SK-N-SH (cell line): ENCODE measurements at places on chromosomes 2 and 18.

DNA sequence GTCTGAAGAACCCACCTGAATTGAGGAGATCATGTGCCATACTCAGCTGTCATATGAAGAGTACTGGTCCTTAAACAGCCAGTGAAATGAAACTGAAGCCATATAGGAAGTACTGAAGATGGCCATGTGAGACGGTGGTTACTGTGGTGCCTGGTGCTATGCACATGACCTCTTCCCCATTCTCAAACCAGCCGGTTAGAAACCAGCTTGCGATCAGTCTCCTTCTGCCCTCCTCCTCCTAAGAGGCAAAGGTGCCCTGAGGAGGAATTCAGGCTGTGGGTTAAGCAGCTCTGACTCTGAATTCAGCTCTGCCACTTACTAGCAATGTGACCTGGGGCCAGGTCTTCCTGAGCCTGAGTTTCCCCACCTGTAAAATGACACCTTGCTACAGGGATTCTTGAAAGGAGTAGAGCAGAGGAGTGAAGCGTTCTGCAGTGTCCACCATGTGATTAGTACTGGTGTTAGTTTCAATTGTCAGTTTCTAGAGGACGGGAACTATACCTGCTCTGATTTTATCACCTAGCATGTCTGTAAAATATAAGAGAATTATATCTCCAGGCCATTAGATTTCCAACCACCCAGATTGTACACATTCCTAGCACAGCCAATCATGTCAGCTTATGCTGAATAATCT is 5.1 kb downstream of the FECH start:
- peaks cover 41% of the 10 kb centered on the region for H3K36me3 ChIP-seq
- 0 out of 2 replicates have a peak, but pooled peaks cover 4% of the 10 kb centered on the region for H3K4me1 ChIP-seq
- H3K27me3 ChIP-seq: no peaks in the 10 kb centered on the region
- no peak overlapping the region for H3K27ac ChIP-seq

DNA sequence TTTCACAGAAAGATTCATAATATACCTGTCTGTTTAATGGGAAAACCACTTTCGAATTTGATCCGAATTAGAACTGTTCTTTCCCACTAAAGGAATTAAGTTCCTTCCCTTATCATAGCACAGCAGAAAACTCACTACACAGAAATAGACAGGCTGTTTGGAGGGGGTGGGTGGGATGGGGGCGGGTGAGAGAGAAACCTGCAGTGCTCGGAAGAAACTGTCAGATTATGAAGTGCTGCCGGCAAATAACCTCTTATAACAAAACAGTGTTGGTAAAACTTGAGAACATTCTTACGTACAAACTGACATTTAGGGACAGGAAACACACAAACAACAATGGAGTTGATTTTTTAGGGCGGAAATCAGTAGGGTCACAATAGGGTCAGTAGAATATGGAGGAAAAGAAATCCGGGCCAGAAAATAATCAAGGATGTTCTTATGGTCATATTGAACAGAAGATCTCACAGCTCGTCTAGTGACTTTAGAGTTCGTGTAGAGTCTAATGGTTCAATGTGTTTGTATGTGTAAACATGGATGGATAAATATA is 756.0 kb upstream of the LRATD1 start:
- H3K4me1 ChIP-seq: peaks cover 2% of the 10 kb centered on the region; the same call in 1 of the 2 replicates
- no peak for DNase-seq
- H3K4me3 ChIP-seq: no peak overlapping the region
- no peaks in the 10 kb centered on the region for H3K27me3 ChIP-seq

DNA sequence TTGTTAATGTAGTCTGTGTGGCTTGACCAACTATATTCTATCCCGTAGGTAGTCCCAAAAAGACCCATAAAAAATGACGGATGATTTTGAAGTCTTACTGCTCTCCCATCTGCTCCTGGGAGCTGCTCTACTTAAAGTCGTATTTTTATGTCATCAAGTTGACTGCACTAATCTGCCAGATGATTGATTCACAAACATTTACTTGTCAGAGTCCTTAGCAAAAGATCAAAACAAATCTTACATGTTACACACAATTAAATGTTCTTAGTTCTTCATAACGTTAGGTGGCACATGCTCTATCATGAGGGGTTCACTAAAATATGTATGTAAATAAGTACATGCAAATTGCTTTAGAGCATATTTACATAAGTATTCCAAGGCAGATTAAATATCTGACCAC is 498.3 kb upstream of the LRRTM4 start:
- no peaks in the 10 kb centered on the region for H3K27me3 ChIP-seq
- DNase-seq: no peak
- no peak overlapping the region for H3K4me3 ChIP-seq
- no peaks in the 10 kb centered on the region for H3K4me1 ChIP-seq
- H3K27ac ChIP-seq: no peak overlapping the region

GRCh38 chr2:205682239-205682970 is at the start of gene NRP2:
Gene NRP2, plus strand, starts transcription at chr2:205682501. Its CDS starts 790 bp downstream, at chr2:205683291.
- H3K36me3 ChIP-seq: no peaks in the 10 kb centered on the region
- H3K4me3 ChIP-seq: peak within 1 kb of the TSS; percentile 71
- peaks cover 28% of the 10 kb centered on the region for H3K4me1 ChIP-seq
- no peaks in the 10 kb centered on the region for H3K27me3 ChIP-seq

DNA sequence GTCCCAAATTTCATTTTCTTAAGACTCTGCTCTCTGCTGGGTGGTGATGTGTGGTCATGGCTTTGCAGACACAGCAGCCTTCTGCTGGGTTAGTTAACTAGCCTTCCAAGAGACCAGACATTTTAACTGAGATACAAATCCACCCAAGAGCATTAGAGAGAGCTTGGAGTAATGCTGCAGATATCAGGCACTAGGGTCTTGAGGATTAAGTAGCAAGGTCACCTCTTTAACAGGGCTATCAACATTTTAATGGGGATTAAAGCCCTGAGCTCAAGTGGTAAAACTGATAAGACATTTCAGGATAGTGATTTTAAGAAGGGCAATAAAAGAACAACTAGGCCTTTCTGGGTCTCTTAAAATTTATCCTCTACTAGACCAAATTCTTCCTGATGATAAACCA is 461.2 kb downstream of the MEIS1 start:
- no peak for DNase-seq
- no peak overlapping the region for H3K4me3 ChIP-seq
- H3K27me3 ChIP-seq: no peaks in the 10 kb centered on the region
- H3K4me1 ChIP-seq: peaks cover 18% of the 10 kb centered on the region; the same call in 1 of the 2 replicates
- no peak overlapping the region; the same call in 1 of the 2 replicates for H3K27ac ChIP-seq

GRCh38 chr2:180699657-180700361 is 280.6 kb upstream of the UBE2E3 start:
- H3K27me3 ChIP-seq: no peaks in the 10 kb centered on the region
- no peaks in the 10 kb centered on the region for H3K36me3 ChIP-seq
- H3K27ac ChIP-seq: no peak overlapping the region
- no peaks in the 10 kb centered on the region for H3K4me1 ChIP-seq

- no peak overlapping the region for H3K4me3 ChIP-seq
- DNase-seq: no peak
- H3K27ac ChIP-seq: peak overlapping the region; percentile 70
- H3K27me3 ChIP-seq: no peaks in the 10 kb centered on the region
- H3K4me1 ChIP-seq: peaks cover 65% of the 10 kb centered on the region; the same call in 1 of the 2 replicates
Measured at GRCh38 chr2:201971531-201972228, 62.0 kb upstream of the FZD7 start.

DNA sequence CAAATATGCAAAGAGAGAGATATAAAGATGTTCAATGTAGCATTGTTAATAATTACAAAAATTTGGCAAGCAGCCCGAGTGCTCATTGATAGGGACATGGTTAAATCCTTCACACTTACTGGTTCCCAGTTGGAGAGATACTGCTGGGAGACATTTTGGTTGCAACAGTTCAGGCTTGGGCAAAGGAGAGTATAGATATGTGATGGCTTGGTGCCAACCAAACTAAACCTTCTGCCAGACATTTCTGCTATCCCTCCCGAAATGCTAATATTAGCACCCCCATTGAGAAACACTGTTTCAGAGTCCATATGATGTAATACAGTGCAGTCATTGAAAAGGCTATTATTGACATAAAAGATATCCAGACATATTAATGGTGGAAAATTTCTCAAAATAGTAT is 11.5 kb downstream of the GEN1 start:
- no peaks in the 10 kb centered on the region for H3K27me3 ChIP-seq
- H3K4me3 ChIP-seq: no peak overlapping the region
- no peak overlapping the region for H3K27ac ChIP-seq
- peaks cover 73% of the 10 kb centered on the region for H3K36me3 ChIP-seq

GRCh38 chr2:234203135-234203984 is 152.9 kb downstream of the SPP2 start:
- H3K4me3 ChIP-seq: peak overlapping the region; percentile 57
- no peak for DNase-seq
- H3K27ac ChIP-seq: peak overlapping the region; percentile 7; the same call in 1 of the 2 replicates
- no peaks in the 10 kb centered on the region for H3K36me3 ChIP-seq

GRCh38 chr2:108220191-108220590 is 19.6 kb upstream of the SULT1C3 start:
- H3K36me3 ChIP-seq: no peaks in the 10 kb centered on the region
- no peak for DNase-seq
- no peaks in the 10 kb centered on the region for H3K27me3 ChIP-seq
- H3K4me1 ChIP-seq: no peaks in the 10 kb centered on the region
- no peak overlapping the region for H3K27ac ChIP-seq

DNA sequence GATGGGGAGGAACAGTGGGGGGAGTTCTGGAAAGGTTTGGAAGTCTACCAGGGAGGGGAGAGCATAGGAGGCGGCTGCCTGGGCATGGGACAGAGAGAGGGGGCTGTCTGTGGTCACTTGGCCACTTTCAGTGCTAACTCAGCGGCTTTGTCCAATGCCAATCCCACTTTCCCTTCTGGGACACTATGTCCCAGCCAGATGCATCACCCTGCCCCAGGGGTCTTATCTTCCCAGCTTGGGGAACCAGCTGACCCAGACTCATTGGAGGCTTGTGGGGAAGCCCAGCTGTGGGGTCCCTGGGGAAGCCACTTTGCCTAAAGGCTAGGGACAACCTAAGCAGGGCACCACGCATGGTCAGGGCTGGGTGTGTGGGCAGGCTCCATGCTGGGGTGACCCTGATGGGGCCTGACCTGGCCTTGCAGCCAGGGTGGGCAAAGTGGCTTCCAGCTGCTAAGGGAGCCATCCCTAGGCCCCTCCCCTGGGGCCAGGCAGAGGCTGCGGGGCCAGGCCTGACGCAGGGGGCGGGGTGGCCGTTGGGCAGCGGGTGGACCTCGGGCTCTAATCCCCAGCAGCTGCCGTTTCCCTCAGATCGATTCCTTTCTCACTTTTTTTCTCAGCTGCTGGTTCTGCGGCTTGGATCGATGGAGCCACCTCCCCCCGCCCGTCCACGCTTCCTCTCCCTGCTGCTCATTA is 1.6 kb upstream of the ASIC4 start:
- no peak overlapping the region for H3K4me3 ChIP-seq
- H3K4me1 ChIP-seq: 0 out of 2 replicates have a peak, but pooled peaks cover 3% of the 10 kb centered on the region
- peak; percentile 61 for DNase-seq
- H3K27me3 ChIP-seq: peaks cover 33% of the 10 kb centered on the region

DNA sequence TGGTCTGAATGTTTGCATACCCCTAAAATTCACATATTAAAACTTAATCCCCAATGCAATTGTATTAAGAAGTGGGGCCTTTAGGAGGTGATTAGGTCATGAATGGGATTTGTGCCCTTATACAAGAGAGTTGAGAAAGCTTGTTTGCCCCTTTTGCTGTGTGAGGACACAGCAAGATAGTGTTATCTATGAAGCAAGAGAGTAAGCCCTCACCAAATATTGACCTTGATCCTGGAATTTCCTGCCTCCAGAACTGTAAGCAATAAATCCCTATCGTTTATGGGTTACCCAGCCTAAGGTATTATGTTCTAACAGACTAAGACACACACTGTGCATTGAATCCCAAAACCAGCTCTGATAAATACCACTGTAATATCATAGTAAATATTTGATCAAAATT is 32.2 kb downstream of the NR4A2 start:
- H3K27ac ChIP-seq: no peak overlapping the region
- no peaks in the 10 kb centered on the region for H3K27me3 ChIP-seq
- no peak for DNase-seq
- no peak overlapping the region for H3K4me3 ChIP-seq
- H3K36me3 ChIP-seq: no peaks in the 10 kb centered on the region

DNA sequence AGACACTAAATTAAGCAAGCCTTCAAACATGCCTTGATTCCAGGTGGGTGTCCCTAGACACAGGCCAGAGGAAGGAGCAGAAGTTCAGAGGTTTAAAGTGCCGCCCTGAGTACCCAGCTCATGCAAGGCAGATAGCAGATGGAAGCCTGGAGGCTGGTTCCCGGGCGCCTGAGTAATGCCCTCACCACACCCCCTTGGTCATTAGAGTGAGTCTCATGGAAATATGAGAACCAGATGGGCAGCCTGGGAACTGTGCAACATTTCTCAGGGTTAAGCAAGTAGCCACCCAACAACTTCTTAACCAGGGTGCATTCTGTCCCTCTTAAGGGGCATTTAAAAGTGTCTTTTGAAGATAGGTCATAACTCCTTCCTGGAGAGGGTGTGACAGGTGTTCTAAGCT is 44.1 kb downstream of the TGFA start:
- no peak overlapping the region for H3K4me3 ChIP-seq
- no peak for DNase-seq
- H3K27ac ChIP-seq: no peak overlapping the region
- H3K36me3 ChIP-seq: no peaks in the 10 kb centered on the region
- H3K27me3 ChIP-seq: no peaks in the 10 kb centered on the region

DNA sequence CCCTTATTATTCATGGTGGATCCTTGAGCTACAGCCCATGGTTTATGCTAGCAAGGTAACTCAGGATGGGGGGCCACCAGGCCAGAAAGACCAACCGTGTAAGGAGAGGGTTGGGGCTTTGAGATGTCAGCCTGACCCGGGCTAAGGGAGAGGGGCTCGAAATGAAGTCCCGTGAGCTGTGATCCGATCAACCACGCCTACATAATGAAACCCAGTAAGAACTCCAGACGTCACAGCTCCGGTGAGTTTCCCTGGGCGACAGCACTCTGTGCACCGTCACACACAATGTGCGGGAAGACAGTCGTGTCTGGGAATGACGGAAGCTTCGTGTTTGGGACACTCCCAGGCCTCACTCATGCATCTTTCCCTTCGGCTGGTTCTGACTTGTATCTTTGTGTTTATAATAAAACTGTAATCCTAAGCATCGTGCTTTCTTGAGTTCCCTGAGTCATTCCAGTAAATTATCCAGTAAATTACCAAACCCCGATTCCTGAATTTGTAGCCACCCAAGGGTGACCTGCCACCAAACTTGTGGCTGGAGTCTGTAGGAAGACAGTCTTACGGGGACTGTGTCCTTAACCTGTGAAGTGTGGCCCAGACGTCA is 44.2 kb downstream of the CYP27C1 start:
- no peaks in the 10 kb centered on the region for H3K36me3 ChIP-seq
- no peak for DNase-seq
- no peaks in the 10 kb centered on the region for H3K4me1 ChIP-seq
- H3K27ac ChIP-seq: no peak overlapping the region
- H3K27me3 ChIP-seq: no peaks in the 10 kb centered on the region
- no peak overlapping the region for H3K4me3 ChIP-seq

DNA sequence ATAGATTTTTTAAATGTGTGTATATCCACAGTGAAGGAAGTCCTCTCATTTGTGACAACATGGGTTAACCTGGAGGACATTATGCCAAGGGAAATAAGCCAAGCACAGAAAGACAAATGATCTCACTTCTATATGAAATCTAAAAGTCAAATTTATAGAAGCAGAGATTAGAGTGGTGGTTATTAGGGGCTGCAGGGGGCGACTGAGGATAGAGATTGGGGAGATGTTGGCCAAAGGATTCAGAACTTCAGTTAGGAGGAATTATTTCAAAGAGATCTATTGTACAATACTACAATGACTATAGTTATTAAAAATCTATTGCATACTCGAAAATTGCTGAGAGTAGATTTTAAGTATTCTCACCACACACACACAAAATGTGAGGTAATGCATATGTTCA is 252.4 kb upstream of the SLC39A10 start:
- H3K36me3 ChIP-seq: no peaks in the 10 kb centered on the region
- no peak for DNase-seq
- no peak overlapping the region for H3K27ac ChIP-seq
- no peak overlapping the region for H3K4me3 ChIP-seq
- peaks cover 4% of the 10 kb centered on the region for H3K4me1 ChIP-seq

- H3K27ac ChIP-seq: no peak overlapping the region
- no peaks in the 10 kb centered on the region for H3K4me1 ChIP-seq
- DNase-seq: no peak
- H3K27me3 ChIP-seq: peaks cover 30% of the 10 kb centered on the region; the same call in 1 of the 2 replicates
Measured at GRCh38 chr18:78873926-78874500, 105.6 kb upstream of the SALL3 start.
